AG10803 (cell line): ENCODE measurements at places on chromosomes 6 and 20.

DNA sequence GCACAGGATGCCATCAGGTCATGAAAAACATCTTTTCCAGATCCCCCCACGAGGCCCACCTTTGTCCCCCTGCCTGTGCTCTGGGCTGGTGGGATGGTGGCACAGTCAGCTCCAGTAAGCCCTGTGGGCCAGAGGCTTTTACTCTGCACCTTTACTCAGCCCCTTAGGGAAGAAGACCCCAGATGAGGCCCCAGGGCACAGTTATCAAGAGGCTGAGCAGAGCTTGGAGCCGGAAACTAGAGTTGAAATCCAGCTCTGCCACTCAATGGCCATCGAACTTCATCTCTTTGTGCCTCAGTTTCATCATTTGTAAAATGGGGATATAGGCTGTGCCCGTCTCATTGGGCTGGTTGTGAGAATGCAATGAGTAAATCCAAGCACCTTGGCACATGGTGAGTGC, 81.7 kb upstream of the TOX2 start:
- no peak for DNase-seq

GRCh38 chr6:64221776-64222175, 586.2 kb downstream of the PHF3 start:
- DNase-seq: no peak

GRCh38 chr6:127737768-127738167, 160.8 kb downstream of the C6orf58 start:
- no peak for DNase-seq

- no peak for DNase-seq
Measured at GRCh38 chr20:43776691-43777090, 49.9 kb upstream of the GTSF1L start.

DNA sequence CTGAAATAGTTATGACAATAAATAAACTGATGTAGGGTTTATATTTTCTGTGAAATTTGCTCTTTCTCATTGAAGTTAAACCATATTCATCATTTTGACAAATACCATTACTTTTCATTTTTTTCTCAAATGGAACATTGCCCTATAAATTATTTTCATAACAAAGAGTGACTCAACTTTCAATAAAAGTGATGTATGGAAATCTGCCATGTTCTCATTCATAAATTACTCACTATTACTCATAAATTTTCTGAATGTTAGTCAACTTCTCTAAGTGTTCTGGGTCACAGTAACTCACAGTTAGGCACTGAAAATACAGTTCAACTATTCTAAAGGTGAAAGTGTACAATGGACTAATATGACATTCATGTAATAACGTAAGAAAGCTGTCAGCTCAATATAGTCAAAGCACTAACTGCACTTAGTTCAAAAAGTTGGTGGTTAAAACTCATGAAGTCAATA, 19.0 kb upstream of the STX11 start:
- DNase-seq: peak; percentile 29

DNA sequence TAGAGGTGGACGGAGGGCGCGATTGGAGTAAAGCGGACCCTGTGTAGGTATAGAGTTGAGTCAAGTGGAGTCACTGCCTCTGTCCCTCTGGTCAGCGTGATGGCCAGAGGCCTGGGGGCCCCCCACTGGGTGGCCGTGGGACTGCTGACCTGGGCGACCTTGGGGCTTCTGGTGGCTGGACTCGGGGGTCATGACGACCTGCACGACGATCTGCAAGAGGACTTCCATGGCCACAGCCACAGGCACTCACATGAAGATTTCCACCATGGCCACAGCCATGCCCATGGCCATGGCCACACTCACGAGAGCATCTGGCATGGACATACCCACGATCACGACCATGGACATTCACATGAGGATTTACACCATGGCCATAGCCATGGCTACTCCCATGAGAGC, 479 bp downstream of the SLC39A7 start:
- peak; percentile 14 for DNase-seq

DNA sequence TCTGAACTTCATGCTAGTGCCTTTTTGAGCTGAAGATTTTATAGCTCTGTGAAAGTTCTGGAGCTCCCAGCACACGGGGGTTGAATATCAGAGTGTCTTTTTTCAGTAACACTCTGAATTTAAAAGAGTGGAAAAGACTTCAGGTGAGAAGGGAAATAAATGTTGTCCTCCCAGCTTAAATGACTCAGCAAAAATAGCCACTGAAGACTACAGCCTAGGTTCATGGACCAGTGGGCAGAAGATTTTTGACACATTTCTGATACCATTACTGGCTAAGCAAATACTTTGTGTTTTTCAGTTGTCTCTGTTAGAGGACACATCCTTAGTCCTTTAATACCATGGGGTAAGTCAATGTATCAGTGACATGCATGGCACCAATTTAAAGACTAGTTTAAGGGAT, 338.5 kb upstream of the SPTLC3 start:
- no peak for DNase-seq

DNA sequence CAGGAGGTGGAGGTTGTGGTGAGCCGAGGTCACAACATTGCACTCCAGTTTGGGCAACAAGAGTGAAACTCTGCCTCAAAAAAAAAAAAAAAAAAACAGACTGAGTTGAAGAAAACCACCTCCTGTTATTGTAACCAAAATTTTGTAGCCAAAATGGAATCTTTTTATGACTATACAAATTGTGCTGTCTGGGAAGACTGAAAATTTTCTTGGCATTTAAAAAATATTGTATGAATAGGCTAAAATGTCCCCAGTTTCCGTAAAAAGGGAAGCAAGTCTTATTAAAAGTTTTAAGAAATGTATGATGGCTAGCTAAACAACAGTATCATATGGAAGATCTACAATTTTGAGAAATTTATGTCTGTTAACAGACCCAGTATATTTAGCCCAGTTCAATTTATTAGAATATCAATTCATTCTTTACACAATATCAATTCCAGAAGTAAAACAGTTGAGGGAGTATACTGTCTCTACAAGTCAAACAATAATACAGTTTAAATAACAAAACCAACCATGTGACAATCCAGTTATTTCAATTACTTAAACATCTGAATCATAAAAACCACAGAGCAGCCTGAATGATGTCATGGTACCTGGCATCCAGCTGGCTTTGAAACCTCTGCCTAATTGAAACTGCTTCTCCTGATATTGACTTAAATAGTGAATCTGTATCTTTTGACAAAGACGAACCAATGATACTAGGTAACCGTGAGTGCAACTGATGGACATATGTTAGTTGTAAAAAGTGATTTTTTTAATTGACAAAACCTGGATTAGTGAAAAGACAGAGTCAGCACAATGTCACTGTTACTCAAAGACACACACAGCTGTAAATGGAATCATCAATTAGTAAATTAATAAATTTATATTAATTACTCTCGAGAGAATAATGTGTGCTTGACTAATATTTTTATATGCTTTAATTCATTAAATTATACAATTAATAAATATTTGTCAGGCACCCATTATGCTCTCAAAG, 166.6 kb upstream of the MARCKS start:
- DNase-seq: peak; percentile 86

- no peak for DNase-seq
Measured at GRCh38 chr6:69007781-69008180, 372.7 kb downstream of the ADGRB3 start.

DNA sequence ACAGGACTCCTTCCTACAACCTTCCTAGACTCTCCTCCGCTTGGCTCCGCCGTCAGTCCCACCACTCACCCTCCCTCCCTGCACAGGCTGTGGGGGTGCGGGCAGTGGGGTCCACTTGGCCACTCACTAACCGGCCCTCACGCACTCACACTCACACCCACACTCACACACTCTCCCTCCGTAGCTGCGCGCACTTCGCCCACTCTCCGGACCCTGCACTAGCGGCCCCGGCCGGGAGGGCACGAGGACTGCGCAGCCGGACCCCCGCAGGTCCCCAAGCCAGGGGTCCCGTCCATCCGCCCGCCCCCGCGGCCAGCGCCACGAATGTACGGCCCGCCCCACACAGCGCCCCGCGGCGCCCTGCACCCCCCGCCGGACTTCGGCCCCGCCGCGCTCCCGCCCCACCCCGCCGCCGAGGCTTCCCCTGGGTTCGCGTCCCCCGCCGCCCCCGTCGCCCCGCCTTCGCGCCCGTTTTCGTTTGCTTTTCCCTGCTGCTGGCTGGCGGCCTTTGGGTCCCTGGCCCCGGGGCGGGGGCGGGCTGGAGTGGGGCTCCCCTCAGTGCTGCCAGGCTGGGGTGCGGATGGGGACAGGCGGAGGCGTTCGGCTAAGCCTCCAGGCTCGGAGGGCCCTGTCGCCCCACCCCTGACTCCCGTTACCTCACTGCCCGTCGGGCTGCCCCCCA, 23.0 kb upstream of the SLC22A7 start:
- no peak for DNase-seq

DNA sequence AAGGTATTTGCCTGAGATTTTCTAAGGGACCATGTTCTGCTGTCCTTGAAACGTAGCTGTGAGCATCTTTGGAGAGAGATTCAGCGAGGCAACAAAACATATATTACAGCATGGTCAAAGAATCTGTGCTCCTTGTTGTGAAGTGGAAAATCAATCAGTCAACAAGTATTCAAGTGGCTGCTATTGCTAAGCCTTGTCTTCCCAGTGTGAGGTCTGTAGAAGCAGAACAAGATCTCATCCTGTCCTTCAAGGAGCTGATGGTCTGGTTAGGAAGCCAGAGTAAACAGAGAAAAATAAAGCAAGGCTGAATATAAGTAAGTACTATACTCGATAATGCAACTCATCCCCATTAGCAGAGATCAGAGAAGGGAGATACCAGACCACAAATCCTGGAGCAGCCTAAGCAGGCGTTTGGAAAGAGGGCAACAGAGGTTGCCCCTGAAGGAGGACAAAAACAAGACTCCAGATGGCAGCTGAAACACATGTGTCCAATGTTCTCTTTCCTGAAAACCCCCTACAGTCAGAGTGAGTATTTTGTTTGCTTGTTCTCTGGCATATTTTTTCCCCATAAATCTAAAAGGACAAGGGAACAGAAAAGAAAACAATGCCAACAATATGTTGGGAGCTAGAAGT, 392.0 kb downstream of the SYNE1 start:
- DNase-seq: peak; percentile 38

GRCh38 chr6:35581633-35582032, 68.9 kb upstream of the TULP1 start:
- no peak for DNase-seq

- no peak for DNase-seq
Measured at GRCh38 chr6:48101290-48101689, 9.7 kb downstream of the PTCHD4 start.

- DNase-seq: no peak
Measured at GRCh38 chr6:7343546-7344475, 30.8 kb upstream of the SSR1 start.

DNA sequence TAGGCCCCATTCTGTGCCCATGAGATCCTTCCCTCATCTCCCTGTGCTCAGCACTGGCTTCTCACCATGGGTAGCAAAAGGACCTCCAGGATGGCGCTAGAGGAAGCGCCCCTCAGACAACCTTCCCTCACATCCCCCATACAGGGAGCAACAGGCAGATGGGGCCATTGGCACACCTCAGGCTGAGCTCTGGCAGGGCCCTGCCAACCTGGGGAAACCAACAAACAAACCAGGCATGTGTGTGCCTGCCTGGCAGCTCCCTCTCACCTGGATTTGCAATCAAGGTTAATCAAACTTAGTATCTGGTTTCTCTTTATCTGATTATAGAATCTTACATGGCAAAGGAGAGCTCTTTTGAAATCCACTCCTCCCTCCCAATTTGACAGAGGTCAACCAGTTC, 134.9 kb downstream of the SLC23A2 start:
- DNase-seq: no peak

DNA sequence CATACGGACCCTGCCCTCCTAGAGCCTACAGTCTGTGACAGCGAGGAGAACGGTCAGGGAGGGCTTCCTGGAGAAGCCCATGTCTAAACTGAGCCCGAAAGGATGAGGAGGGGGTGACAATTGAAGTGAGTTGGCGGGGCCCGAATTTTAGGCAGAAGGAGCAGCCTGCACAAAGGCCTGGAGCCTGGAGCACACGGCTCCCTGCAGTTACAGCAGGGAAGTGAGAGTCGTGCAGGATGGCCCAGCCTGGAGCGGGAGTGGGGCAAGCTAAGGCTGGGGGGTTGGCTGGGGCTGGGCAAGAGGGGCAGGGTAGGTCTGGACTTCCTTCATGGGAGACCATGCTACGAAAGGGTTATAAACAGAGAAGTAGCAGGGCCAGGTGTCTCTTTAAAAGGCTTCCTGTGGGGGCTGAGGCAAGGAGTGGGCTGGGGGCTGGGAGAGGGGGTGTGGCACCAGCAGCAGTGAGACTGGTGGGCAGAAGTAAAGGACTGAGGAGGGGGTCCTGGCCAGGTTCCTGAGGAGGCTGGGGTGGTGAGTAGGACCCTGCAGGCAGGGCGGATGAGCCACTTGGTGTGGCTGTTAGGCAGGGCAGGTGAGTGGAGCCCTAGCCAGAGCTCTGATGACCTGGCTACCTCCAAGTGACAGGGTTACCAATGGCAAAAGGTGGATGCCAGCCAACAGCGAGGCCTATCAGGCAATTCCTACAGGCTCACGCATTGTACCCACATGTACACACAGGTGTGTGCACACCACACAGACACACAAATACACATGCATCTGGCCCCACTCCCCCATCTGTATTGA, 119.2 kb downstream of the MRPL14 start:
- DNase-seq: no peak

DNA sequence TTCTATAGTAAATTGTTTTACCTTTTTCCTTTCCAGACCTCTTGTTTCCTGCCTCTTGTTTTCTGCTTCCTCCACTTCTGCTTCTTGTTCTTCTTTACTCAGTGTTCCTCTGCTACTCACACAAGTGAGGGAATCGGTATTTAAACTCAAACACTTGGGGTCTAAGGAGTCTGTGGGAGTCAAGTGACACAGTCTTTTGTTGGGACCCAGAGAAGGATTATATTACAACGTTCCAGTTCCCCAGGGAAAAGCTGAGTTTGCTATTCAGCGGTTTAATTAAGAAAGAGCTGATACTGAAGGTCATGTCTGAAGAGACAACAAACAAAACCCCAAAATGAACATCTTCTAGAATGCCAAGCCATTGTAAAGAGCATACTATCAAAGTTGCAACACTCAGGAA, 107.8 kb upstream of the CITED2 start:
- DNase-seq: no peak

DNA sequence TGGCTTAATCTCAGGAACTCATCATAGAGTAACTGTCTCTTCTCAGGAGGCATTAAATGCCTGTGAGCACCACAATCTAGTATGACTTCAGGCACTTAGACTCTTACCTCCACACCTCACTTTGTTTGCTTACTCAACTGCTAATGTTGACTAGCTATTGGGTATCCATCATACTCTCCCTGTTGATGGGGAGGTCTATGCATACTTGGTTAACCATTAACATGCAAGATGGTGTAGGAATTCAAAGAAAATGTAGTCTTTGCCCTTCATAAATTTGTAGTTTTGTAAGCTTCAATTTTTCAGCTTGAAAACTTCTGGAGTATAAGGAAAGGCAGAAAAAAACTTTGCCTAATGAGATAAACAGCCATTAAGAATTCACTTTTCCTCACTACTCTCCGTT, 501.0 kb upstream of the MARCKS start:
- DNase-seq: peak; percentile 43
